ENCODE measurements at places on chromosomes 6 and 20.

DNA sequence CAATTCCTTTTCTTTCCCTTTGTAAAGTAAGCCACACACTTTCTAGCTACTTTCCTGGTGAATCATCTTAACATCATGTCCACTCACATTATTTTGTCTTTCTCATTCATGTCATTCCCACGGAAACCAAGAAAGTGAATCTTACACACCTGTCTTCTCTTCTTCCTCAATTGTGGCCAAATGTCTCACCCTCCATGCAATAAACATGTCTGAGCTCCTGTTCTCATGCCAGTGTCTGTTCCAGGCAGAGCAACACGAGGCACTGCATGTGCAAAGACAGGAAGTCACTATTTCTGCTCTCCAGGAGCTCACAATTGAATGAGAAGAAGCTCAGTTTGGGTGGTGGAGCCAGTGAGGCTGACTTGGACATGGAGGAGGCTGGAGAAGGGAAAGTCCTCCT, 29.0 kb upstream of the TMEM244 start:
- no peak for DNase-seq

- no peak for DNase-seq
Measured at GRCh38 chr6:56245903-56246351, 1.5 kb downstream of the COL21A1 start.

DNA sequence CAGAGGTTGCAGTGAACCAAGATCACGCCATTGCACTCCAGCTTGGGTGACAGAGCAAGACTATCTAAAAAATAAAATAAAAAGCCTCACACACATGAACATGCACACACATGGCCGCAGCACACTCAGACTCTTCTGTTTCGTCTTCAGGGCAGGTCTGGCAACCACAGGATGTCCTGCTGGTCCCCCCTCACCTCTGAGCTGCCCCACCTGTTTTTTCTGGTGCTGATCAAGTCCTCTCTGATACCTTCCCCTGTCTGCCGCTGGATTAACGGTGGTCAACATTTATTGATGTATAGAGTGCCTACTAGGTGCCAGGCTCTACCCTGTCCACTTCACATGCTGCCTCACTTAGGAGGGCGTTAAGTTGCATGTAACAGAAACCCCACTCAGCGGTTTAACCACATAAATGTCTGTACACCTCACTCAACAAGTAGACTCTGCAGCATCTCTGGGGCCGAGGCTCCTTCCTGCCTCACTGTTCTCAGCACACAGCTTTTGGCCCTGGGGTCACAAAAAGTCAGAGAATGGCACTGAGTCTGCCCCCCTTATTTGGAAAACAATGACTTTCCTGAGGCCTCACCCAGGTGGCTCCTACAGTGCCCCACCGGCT, 4.5 kb upstream of the AP5S1 start:
- DNase-seq, result no peak

GRCh38 chr6:106309766-106310373, 15.7 kb downstream of the ATG5 start:
- DNase-seq, result no peak

DNA sequence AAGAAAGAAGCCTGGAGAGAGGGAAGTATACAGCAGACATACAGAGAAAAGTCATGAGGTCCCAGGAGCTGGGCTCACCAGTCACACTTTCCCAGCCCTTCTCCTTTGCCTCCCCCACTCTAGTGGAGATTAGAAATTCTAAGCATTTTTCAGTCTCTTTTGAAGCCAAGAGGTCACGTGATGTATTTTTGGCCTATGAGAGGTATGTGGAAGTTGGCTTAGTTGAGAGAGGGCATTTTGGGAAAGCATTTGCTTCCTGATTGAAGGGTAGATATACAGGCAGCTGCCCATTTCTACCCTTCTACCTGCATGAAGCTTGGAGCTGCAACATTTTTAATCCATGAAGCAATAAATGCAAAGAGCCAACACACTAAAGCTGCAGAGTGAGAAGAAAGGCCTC, 106.0 kb upstream of the TNFAIP3 start:
- no peak for DNase-seq

DNA sequence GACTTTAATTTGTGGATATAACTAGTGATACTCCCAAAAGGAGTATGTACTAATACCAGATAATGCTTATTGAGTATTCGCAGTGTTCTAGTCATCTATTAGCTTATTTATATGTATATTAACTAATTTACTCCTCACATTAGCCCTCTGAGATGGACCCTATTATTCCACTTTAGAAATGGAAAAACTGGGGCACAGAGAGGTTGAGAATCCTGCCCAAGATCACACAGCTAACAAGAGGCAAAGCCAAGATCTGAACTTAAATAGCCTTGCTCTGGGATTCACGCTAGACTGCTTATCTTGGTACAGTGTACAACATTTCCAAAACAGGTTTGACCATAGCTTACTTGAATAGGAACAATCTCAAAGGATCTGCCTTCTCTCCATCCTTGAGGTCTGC, 8.5 kb upstream of the SPO11 start:
- no peak for DNase-seq

DNA sequence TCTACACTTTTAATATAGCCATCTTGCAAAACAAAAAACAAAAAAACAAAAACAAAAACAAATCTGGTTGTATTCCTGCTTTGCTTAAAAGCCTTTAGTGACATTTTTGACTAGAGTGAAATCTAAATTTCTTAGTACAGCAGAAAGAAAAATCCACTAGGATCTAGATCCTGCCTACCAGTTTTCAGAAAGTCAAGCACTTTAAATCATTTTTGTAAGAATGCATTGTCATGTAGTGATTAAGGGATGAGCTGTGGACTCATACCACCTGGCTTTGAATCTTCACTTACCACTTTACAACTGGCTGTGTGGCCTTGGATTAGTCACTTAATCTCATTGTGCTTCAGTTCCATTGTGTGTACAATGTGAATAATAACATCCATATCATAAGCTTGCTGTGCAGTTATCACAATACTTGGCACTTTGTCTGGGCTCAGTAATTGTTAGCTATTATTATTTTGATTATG, 4.0 kb downstream of the MKKS start:
- no peak for DNase-seq

DNA sequence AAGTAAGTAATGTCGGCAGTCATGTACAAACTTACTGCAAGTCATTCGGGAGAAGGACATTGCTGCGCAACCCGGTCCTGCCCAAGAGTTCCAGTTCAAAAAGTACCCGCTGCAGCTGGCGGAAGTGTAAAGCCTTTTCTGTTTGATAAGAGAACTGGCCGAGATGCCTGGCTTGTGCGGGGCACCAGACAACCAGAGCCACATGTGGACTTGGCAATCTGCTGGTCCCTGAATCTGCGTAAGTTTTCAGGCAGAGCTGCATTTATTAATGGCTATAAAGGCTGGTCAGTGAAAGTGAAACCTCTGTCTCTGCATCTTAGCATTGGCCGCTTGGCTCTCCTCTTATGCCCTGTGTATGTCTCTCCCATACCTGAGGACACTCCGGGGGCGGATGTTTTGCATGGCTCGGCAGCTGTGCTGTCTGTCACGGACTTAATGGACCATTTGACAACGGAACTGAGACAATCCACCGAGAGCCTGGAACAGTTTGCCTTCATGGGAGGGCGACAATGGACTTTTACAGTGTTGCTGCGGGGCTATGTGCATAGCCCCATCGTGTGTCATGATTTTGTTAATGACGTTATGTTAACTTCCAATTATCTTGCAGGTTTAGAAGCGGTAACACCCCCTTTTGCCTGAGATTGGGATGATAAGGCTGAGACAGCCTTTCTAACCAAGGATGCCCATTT, 19.8 kb upstream of the RGS17 start:
- no peak for DNase-seq

DNA sequence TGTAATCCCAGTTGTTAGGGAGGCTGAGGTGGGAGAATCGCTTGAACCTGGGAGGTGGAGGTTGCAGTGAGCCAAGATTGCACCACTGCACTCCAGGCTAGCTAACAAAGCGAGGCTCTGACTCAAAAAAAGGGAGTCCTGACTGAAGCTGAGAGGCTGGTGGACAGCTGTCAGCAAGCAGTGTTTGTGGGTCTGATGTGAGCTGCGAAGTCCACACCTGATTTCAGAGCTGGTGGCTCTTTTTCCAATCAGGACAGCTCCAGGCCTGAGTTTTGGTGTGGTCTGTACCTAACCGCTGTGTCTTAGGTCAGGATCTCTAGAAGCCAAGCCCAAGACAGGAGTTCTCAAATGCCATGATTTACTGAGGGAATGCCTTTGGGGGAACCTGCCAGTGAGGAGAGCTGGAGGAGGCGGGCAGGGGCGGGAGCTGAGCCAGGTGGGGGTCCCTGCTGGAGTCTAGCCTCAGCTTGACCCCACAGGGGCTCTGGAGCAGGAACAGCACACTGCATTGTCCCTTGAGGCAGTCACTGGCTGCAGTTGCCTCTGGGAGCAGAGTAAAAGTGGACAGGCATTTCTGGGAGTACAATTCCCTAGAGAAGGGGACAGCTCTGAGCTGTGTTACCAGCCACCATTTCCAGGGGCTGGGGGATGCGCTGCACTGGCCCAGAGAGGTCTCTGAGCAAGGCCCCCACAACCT, 5.0 kb downstream of the GFRA4 start:
- DNase-seq, result no peak

DNA sequence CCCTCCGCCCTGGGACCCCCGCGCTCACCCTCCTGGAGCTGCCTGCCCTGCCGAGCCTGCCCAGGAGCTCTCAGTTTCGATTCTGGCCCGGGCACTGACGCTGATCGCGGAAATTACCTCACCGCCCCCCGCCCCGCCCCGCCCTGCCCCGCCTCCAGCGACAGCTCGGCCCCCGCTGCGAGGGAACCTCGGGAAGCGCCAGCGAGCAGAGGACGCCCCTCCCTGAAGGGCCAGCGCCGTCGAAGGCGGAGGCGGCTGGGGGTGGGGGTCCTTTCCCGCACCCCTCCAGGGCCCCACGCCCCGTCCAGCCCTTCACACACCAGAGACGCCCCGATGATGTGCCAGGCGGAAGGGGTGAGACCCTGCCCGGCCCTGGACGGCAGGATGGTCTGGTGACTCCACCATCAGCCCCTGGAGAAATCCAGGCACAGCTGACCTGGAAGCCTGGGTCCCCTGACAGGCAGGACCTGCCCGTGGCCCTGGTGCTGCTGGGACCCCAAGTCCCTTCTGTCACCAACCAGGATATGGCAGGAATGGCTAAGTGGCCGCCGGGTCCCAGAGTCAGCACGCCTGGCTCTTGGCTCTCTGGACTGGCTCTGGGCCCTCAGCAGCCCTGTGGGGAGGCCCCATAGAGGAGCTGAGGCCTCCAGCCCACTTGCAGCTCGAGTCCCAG, at the start of gene HELZ2:
HELZ2 (minus strand) TSS at position 84 of the 673 bp plus-strand sequence. CDS start 1,854 bp downstream, outside the sequence.
- peak; percentile 34 for DNase-seq

- no peak for DNase-seq
Measured at GRCh38 chr6:85561750-85562357, 31.8 kb downstream of the SNX14 start.

- DNase-seq, result peak; percentile 42
Measured at GRCh38 chr6:70222439-70222749, 80.5 kb downstream of the COL9A1 start.

DNA sequence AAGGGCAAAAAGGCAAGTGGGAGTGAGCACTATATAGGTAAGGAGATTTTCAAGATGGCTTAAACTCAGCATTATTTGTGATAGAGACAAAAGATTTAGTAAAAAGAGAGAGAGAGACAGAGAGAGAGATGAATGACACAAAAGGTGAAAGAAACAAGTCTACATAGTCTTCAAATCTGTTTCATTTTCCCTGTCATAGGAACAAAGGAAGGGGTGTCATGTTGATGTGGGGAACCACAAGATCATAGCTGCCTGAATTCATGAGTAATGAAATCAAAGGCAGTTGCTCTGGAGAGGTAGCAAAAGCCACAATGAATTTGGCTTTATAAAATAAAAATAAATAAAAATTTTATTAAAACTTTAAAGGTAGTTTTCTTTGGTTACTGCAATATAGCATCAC, 67.2 kb upstream of the PHIP start:
- no peak for DNase-seq

All from NCI-H2081 (cell line).